ENCODE measurements at places on chromosomes 2 and 18.

DNA sequence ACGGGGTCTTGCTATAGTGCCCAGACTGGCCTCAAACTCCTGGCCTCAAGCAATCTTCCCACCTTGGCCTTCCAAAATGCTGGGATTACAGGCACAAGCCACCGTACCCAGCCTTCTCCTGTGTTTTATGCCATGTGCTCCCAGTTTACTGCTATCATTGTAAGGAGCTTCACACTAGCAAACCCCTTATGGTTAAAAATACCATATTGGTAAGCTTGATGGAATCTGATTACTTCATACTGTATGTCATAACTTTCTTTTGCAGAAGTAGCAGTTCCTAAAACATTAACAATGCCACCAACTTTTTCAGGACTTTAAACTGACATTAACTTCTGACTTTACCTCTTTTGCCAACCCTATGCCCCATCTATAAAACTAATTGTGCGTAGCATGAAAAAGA lies 36.2 kb downstream of the HAT1 start:
- no peak for DNase-seq

GRCh38 chr2:158778243-158778642 lies 16.9 kb upstream of the DAPL1 start:
- DNase-seq = no peak

DNA sequence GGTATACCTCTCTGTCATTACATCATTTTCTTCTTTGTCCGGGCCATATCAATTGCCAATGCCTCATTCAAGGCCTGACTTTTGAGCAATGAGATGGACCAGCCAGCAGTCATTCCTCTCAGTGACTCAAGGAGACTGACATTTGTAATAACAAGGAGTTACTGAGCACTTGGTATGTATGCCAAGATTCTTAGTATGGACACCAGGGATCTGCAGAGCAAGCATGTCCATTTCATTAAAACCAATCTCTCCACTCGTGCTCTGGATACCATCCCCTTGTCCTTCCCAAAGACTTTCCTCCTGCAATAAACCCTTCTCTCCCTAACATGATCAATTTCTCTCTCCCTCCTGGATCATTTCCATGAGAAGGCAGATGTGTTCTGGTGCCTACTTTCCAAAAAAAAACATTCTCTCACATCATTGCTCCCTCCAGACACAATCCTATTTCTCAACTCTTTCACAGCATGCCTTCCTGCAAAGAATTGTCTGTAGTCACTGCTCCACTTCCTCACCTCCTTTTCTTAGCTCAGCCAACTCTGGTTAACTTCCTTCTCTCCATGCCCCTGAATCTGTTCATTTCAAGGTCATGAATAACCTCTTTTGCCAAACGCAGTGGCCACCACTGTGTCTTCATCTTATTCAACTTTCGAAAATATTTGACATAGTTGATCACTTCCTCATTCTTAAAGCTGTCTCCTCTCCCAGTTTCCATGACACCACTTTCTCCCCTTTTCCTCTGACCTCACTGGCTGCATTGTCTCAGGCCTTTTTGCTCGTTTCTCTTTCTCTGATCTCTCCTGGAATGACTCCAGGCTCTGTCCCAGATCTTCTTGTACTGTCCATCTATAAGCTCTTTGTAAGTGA lies 102.8 kb upstream of the CYP1B1 start:
- DNase-seq = no peak

GRCh38 chr18:75293591-75293990 lies 83.0 kb downstream of the TSHZ1 start:
- DNase-seq = no peak

DNA sequence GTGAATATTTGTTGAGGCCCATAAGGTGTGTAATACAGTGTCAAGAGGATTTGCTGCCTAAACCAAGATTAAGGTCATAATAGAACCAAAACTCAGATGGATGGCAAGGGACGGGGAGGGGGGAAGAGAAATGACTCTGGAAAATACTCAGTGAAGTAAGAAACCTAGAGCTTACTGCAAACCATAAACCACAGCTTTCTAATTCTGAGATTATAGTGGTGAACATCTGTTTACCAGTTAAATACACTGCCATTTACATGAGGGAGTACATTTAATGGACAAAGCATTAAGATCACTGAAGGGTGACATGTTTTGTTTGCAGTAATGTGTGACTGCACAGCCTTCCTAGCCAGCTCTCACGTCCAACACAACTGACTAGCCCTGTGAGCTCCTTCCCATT lies 19.8 kb downstream of the EVX2 start:
- no peak for DNase-seq

DNA sequence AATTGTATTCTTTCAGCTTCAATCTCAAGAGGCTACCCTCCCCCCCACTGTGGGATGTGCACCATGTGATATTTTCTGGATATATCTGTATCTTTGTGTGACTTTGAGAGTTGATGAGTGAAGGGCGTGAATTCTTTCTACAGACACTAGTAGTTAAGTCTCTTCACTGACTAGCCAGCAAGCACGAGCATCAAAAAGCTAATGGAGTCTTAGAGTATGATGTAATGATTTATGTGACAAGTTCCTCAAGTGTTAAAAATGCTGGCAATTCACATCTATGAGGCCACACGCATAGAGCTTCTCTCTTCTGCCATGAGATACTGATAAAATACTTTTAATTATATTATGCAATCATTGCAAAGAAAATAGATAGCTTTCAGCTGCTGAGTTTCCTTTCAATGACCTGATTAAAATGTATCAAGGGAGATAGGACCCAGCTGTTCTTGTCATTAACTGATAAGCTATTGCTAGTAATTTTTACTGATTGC lies 304.8 kb downstream of the TRIB2 start:
- DNase-seq = no peak

DNA sequence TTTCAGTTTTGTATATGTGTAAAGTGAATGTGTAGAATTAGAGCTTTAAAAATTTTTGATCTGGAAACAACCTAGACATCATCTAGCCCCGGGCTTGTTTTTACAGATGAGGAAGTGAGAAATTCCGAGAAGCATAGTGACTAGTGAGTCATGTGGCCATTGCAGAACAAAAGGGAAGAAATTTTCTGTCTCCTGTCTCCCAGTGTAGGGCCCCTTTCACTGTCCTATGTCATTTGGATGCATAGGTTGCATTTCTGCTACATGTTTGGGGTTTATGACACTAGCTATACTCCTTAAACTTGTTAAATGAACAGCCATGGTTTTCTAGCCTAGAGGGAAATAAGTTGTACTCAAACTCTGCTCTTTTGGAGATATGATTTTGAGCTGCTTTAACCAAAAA lies 84.6 kb downstream of the PLCL1 start:
- DNase-seq = no peak

- DNase-seq = peak; percentile 59
These were observed 24.9 kb downstream of the BIN1 start for GRCh38 chr2:127081826-127082633.

GRCh38 chr2:8514796-8515758 lies 166.8 kb upstream of the ID2 start:
- DNase-seq = peak; percentile 59

GRCh38 chr2:156908825-156909224 lies 348.7 kb upstream of the GALNT5 start:
- no peak for DNase-seq

DNA sequence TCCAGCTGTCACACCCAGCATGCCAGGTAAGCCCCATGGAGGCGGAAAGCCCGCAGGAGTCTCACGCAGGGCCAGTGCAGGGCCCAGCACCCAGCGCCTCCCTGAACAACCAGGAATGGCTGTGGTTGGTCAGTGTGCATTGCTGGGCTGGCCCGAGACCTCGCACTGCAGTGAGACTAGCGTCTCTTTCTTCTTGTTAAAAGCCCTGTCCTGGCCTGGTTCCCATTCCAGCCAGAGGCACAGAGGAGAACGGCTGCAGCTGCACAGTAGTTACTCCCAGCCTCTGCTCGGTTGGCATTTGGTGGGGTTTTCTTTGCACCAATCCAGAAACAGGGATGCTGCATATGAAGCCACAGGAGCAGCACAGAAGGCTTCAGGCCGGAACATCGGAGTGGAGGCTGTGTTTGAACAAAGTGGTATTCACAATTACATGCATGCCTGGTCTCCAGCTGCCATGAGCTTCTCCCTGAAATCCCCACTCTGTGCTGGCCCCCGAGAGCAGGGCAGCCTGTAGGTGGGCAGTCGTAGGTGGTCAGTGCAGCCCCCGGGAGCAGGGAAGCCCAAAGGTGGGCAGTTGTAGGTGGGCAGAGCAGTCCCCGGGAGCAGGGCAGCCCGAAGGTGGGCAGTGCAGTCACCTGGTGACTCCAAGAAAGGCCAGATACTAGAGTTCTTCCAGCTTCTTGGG lies 163.7 kb upstream of the PXDN start:
- no peak for DNase-seq

GRCh38 chr2:222598611-222599010 lies 57.3 kb downstream of the FARSB start:
- no peak for DNase-seq

GRCh38 chr2:200929334-200930249 lies 33.9 kb downstream of the ORC2 start:
- no peak for DNase-seq

DNA sequence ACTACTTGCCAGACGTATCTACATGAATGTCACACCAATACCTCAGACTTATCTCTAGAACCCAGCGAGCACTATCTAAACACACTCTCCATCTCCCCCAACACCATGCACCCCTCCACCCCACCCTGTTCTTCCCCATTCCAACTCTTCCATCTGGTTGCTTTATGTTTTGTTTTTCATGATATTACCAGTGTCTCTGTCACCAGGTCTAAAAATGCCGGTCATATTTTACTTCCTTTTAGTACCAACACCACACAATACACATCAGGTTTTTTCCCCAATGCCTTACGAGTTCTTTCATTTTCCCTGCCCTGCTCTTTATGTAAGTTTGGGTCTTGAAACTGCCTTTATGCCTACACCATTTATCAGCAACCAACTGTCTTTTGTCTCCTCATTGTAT lies 10.2 kb upstream of the ITGA4 start:
- no peak for DNase-seq

DNA sequence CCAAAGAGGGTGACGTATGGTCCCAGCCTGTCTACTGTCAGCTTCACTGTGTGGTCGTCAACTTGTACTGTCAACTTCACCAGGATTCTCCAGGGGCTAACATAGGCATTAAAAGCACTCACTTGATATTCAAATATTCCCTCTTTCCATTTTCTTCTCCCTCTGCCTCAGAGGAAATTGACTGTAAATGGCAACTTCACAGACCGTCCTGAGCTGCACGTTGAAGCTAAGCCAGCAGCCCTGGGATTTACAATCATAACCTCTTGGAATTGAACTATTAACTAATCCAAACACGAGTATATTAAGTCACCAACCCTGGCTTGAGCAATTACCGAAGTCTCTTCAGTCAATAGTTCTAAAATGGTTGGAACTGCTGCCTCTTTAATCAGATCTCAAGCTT lies 38.5 kb downstream of the SLC4A3 start:
- DNase-seq = no peak

DNA sequence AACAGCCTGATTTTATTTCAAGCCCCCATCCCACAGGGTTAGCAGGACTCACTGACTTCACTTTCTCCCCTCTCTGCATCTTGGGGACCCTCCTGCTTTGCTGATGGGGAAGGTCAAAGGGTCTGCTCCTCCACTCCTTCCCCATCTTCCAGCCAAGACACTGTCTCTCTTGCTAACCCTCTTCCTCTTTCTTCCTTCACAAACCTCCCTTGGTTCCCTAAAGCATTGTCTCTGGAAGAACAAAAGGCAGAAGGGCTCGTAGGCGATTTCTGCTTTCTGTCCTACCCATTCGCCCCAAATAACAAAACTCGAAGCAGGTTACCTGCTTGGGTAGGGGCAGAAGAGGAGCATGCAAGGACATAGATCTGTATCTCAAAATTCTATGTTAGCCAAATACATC lies 5.5 kb upstream of the SLC4A3 start:
- no peak for DNase-seq

DNA sequence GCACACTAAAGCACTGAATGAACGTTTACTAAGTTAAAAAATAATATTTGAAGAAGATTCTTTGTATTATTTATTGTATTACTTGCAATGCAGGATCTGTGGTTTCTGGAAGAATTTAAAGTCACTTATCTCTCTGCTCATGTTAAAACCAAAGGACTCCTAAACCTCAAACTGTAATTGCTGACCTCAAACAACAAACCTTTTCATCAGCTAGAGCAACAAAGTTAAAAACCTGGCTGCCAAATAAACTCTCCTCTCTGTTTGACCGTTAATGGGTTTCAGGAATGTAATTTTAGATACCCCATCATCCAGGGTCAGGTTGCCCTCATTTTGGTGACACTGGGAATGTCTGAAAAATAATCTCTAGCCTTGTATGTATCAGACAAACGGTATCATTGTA lies 239.1 kb downstream of the TGIF1 start:
- no peak for DNase-seq

DNA sequence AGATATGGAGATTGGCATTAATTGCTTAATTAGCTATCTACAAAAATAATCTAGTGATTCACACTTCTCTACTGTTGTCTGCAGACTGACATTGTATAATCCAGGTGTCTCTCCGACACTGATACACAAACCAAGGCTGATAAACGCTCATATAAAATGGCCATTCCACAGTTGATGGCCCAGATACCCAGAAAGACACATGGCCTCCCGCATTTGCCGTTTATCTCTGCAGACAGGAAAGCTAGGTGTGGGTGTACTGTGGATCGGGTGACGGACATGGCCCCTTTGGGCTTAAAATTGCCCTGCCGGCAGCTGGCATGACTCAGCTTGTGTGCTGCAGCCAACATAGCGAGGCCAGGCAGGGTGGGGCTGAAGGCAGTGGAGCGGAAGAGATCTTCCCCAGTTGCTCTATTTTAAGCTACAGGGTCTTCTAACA lies 18.5 kb downstream of the PMAIP1 start:
- DNase-seq = no peak

DNA sequence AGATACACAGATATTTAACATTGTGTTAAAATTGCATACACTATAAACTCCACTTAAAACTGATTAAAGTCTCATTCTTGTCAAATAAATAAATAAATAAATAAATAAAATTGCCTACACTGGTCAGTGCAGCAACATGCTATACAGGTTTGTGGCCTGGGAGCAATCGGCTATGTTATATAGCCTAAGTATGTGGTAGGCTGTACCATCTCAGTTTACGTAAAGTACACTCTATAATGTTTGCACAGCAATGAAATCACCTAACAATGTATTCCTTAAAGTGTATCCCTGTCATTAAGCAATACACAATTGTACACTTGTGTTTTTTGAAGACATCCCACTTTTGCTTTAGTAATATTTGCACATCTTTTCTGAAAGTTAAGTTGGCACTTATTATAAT lies 337.7 kb upstream of the SETBP1 start:
- DNase-seq = no peak

DNA sequence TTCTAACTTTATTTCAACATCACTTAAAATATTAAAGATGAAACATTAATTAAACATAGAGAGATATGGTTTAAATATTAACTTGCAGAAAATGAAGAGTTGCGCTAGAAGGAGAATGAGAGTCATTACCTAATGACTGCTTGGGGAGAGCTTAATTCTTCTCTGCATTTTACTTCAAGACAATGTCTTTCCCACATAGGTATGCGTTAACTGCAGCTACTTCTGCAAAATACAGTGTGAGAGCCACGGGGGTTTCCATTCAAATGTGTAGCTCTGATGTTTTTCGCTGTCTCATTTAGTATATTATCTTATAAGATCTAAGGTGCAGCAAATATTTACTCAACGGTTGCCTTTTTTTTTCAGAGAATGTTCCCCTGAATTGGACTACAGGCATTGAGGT lies 126.7 kb downstream of the TMX3 start:
- no peak for DNase-seq

GRCh38 chr2:138501425-138502254 lies at the start of gene SPOPL:
Gene SPOPL, plus strand, starts transcription at chr2:138501770. Its CDS starts 48,447 bp downstream, at chr2:138550217.
- DNase-seq = peak; percentile 81

- DNase-seq = no peak
These were observed 110.0 kb downstream of the TCF4 start for GRCh38 chr18:55477860-55478581.
